ENCODE measurements at places on chromosomes 3 and 15.

GRCh38 chr3:123094516-123095313 is 27.9 kb downstream of the PDIA5 start:
- no peak for DNase-seq

GRCh38 chr3:40216471-40216870 is 93.0 kb upstream of the EIF1B start:
- no peak for DNase-seq

GRCh38 chr3:112397556-112397955 is 64.6 kb downstream of the CD200 start:
- DNase-seq = no peak

DNA sequence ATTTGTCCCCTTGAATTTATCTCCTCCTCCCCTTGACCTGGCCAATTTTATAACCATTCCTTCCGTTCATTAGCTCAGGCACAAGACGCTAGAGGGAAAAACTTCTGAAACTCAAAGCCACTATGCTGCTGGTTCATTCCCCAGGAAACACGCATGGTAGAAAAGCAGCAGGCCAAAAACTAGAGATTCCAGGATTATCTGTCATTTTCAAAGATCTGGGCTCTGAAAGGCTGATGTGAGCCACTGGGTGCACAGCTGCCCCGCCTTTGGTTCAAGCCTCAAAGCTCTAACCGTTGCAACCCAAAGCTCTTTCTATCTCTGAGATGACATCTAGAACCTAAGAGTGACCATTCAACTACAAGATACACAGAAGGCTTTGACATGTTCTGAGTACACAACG is 6.1 kb downstream of the ANP32A start:
- DNase-seq = no peak

DNA sequence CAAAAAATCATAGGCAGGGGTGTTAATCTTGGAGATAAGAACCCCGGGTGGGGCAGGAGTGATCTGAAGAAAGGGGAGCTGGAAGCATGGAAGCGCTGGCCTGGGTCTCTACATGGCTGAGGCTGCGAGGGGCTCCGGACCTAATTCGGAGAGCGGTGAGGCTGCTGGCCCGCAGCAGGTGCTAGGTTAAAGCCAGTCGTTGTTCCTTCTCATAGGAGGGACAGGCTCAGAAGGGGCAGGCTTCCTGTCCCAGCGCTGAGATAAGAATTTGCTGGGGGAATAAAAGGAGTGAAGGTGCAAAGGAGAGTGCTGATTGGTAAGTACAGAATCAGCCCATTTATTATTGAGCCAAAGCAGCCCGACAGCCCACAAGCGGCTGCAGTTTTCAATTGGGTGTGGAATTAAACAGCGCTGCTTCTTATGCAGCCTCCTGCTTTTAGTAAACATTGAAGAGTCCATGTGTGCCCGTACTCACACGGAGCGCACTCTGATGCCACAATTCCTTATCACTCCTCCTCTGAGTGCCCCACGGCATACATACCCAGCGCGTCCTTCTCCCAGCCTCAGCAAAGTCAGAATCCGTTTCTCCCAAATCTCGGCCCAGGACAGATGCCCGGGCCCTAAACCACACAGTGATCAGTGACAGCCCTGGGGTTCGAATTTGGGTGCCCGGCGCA is 17.1 kb downstream of the CHST13 start:
- DNase-seq = no peak

DNA sequence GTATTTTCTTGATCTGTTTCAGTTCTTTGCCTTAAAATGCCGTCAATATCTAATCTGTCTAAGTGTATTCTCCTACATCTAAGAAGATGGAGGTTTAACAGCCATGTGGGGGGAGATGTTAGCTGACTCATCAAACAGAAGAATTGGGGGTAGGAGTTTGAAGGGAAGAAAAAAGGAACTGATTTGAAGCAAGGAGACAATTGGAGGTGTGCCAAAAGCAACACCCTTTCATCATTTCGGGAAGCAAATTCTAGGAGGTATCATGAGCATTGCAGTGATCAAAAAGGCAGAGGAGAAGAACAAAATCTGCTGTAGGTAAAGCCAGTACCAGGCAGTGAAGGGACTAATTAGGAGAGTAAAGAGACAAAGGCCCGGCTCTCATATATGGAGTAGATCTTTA is 337.3 kb upstream of the TBC1D5 start:
- no peak for DNase-seq

- DNase-seq = no peak
Measured at GRCh38 chr3:183330881-183331280, 77.8 kb downstream of the B3GNT5 start.

GRCh38 chr3:78878011-78878410 is 889.8 kb downstream of the ROBO1 start:
- no peak for DNase-seq

DNA sequence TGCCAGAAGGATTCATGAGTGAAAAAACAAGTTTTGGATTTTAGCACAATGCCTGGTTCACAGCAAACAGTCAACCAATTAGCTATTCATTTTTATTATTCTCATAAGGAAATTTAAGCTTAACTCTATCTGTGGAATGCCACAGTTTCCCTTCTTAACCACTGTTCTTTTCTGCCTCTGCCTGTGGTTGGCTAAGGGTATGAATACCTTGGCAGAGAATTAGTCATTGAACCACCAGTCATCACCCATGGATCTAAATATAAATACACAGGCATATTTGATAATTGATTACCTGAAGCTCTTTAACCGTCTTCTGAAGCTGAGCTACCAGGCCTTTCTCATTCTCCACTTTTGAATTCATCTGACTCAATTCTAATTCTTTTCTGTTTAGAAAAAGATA is 79.9 kb downstream of the MYH15 start:
- no peak for DNase-seq

DNA sequence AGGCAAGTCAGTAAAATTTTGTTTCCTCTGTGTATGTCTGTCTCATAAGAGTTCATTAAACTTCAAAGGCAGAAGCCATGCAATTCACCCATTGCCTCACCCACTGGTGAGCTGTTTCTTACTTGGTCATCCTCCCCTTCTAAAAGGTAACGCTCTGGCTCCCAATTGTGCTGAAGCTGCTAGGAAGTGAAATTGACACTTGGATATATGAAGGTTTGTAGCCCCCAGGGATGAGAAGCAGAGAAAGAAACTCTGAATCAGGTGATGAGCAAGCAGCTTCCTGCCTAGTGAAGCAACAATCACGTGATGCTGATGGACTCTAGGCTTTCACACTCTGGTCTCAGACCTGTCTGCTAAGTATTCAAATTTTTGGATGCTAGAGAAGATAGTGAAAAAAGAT is 70.7 kb downstream of the CD200R1L start:
- DNase-seq = no peak

DNA sequence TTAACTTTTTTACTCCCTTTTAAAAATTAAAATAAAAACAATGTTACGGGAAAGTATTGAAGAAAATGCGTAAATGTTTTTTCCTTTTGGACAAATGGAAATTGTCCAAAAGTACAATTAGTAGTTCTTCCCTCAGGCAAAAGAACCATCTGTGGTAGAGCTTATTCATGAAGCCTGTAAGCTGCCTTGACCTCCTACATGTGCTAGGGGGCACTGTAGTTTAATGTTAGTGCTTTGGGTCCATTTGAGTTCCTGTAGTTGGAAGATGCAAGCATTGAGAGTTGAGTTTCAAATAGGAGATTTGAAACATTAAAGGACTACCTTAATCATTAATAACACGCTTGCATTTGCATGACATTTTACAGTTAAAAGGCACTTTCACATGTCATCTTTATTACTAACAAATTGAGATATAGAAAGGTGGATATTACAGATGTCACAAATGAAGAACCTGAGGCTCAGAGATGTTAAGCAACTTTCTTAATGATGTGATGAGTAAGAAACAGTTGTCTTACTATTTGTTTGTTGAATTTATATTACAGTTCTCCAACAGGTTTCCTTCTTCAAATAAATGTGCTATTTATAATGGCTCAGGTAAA is 1.8 kb upstream of the ZNF385D start:
- peak; percentile 83 for DNase-seq

GRCh38 chr15:74868059-74868458 is 5.1 kb downstream of the SCAMP2 start:
- DNase-seq = no peak

DNA sequence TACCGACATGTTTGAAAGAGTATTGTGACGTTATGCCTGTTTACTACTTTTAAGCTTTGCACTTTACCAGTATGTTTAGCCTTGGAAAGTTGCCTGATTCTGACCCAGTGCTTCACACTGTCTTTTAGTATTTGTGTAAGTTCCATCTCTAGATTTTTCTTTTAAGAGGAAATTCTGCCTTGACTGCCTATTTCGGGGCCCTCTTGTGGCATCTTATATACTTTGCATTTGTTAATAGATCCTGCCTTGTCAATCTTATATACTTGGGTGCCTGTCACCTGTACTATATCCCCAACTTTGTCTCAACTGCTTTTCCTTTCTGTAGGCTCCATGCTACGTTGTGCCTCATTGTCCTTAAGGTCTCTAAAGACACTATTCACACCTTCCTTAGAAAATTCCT is 244.6 kb downstream of the STXBP5L start:
- no peak for DNase-seq

DNA sequence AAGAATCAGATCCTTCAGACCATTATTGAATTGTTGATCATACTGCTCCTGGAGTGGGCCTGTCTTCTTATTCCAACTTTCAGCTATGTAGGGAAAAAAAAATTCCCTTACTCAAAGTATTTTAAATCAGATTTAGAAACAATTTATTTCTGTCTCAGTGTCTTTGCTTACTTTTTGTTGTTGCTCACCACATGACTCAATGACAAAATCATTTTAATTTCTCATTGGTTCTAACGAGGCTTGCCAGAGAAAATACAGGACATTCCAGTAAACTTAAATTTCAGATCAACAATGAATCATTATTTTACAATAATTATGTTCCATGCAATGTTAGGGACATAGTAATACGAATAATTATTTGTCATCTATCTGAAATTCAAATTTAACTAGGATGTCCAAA is 748.5 kb upstream of the CBLB start:
- DNase-seq = no peak

DNA sequence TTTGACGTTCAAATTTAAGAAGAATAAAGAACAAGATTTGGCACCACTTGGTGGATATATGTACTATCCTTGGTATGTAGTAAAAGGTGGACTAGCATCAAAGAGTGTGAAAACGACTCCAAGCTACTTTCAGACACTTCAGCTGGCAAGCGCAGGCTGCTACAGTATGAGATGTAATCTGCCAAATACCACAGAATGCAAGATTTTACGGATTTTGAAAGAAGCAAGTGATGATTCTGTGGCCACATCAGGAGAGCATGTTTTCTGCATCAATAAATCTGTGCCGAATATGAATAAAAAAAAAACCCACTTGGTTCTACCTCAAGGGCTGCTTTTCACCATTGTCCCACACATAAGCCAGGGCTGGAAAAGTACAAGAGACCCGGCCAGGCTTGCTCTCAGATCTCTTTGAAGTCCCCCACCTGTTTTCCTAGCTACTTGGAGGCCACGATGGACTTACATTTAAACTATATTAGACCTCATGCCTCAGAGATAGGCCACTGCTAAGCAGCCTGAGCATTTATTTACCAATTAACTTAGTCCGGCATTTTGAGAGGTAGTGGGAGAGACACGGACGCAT is 37.4 kb downstream of the MYO1E start:
- DNase-seq = no peak

- no peak for DNase-seq
Measured at GRCh38 chr15:21260966-21261395, 179.3 kb downstream of the POTEB3 start.

DNA sequence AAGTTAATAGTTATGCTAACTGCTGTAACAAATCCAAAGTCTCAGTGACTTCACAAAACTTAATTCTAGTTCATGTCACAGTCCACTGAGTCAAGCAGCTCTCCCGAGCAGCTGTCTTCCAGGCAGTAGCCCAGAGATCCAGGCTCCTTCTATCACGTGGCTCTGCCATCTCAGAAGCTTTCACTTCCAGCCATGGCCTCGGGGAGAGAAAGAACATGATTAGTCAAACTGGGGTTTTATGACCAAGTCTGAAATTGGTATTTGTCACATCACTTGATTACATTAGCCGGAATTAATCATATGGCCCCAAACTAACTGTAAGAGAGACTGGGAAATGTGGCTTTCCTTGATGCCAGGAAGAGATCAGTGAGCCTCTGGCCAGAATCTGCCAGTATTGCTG is 70.2 kb upstream of the DGKG start:
- DNase-seq = no peak
